ENCODE measurements at places on chromosomes 7 and 10.

- DNase-seq = no peak
Observed at GRCh38 chr10:78712147-78712546, 356.6 kb upstream of the ZMIZ1 start.

DNA sequence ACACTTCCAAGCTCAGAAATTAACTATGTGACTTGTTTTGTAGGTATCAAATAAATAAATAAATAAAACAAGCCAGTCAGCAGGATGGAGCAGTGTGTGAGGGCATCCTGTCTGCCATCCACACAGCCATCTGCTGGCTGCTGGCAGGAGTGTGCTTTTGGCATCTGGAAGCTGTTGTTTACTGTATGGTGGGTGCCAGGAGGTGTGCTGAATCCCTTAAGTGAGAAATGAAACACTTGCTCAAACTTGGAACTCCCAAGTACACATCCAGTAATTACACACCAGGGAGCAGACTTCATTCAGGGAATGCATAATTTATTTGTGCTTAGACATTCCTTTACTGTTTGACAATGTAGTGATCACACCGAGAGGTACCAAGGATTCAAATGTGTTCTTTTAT, 16.9 kb upstream of the TAX1BP1 start:
- no peak for DNase-seq

DNA sequence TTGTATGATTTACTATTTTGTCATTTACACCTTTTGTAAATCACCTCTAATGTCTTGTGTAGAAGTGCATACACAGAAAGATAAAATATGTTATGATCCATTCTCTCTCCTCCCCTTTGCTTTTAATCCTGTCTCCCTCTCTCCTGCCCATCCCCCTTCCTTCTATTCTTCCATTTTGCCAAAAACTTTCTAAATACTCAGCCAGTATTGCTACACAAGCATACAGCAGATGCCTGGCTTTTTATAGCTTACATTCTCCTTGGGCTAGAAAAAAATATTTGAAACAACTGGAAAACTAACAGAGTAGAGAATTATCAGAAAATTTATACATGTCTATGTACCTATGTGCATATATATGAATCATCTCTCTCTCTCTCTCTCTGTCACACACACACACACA, 308.7 kb upstream of the BMPER start:
- DNase-seq = no peak

DNA sequence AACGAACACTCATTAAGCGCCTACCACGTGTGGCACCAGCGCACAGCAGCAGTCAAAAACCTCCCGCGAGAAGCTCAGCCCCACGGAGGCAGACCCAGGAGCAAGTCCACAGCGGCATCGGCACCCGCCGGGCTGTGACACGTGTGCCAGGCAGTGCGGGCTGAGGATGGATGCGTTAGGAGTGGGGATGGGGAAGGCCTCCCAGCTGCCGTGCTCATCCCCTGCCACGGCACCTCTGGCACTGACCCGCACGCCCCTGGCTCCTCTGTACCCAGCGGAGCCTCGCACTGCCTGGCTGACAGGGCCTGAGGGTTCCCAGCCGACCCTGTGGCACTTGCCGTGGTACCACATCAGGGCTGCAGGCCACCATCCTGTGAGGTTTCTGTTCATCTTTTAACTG, 16.8 kb downstream of the CFAP46 start:
- DNase-seq = no peak

DNA sequence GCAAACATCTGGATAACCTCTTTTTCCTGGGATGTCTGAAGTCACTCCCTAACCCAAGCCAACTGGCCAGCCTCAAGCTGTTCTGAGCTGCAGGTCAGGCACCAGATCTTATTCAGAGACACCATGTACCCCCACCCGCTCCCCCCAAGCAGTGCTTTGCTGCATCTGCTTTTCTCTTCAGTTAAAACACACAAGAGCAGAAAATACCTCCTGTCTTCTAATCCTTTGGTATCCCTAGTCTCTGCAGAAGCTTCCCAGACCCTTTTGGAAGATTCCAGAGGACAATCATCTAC, 3.0 kb downstream of the ZNF488 start:
- DNase-seq = no peak

DNA sequence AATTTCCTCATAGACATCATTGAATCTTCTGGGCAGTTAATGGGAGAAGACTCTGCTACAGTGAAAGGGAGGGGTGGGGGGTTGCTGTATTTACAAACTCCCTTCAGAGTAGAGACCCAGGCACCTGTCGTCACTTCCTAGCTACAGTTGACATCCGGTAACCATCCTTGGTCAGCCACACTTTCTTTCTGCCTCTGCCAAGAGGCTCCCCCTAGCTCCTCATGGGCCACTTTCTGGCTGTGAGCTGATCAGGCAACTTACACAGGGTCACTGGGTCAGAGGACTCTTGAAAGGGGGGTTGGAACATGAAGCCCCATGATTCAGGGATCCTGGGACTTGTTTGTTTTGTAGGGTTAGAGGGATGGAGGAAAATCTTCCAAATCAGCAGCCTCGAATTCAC, 1.2 kb downstream of the TECPR1 start:
- DNase-seq = peak; percentile 25

- DNase-seq = no peak
Observed at GRCh38 chr7:149664666-149665065, 108.7 kb downstream of the ZNF467 start.

DNA sequence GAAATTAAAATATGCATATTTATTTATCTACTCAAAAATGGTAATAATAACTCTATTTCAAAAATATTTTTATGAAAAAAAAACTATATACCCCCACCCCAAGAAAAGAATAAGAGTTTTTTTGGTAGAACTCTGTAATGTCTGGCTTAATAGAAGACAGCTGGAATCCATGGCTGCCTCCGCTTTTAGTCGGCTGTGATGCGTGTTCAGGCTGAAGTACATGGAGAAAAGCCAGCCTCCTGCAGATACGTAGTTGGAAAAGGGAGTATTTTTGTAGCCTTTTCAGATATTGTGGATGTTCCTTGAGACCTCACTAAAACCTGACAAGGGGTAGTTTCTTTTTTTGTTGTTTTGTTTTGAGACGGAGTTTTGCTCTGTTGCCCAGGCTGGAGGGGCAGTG, 10.0 kb downstream of the FOXK1 start:
- no peak for DNase-seq

GRCh38 chr10:61169294-61169693, 225.3 kb upstream of the RHOBTB1 start:
- DNase-seq = no peak

DNA sequence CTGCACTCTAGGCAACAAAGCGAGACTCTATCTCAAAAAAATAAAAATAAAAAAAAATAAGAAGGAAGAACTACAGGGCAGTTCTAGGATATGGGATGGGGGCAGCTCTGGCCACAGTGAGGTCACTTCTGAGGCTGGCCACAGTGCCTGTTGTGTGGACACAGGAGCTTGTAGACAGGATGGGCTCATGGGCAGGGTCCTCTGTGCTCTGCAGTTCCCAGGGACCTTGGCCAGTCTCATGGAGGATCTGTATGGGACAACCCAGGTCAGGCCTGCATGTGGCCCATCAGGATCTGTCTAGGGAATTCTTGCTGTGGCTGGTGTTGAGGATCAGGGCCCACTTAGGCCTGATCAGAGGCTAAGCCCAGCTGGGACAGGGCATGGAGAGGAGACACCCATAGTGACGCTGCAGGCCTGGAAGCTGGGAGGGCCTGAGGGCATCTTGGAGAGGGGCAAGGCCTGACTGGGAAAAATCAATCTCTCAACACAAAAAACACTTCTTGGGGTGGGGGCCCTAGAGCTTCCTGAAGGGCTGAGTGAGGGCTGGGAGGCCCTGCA, 19.4 kb upstream of the PAX2 start:
- no peak for DNase-seq

GRCh38 chr10:124763267-124763666, 19.1 kb upstream of the FAM53B start:
- DNase-seq = no peak

GRCh38 chr10:132143162-132143561, 43.6 kb upstream of the DPYSL4 start:
- DNase-seq = no peak

DNA sequence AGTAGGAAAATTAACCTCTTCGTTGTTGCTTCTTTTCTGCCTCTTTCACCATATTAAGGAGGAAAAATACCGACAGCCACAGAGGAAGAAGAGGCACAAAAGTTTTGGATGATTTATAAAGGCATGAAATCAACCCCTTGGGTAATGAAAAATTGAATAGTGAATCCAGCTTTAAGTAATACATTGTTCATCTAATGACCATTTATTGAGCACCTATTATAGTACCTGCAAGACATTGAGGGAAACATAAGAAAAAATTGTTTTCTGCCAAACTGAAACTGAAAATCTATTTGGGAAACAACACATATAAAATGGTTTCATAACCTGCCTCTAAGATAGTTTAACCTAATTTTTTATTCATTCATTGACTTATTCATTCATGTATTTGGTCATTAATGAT, 8.2 kb downstream of the ECHDC3 start:
- DNase-seq = no peak

- DNase-seq = no peak
Observed at GRCh38 chr7:105644937-105645336, 63.6 kb upstream of the EFCAB10 start.

- no peak for DNase-seq
Observed at GRCh38 chr7:157235357-157236333, 96.9 kb downstream of the UBE3C start.

DNA sequence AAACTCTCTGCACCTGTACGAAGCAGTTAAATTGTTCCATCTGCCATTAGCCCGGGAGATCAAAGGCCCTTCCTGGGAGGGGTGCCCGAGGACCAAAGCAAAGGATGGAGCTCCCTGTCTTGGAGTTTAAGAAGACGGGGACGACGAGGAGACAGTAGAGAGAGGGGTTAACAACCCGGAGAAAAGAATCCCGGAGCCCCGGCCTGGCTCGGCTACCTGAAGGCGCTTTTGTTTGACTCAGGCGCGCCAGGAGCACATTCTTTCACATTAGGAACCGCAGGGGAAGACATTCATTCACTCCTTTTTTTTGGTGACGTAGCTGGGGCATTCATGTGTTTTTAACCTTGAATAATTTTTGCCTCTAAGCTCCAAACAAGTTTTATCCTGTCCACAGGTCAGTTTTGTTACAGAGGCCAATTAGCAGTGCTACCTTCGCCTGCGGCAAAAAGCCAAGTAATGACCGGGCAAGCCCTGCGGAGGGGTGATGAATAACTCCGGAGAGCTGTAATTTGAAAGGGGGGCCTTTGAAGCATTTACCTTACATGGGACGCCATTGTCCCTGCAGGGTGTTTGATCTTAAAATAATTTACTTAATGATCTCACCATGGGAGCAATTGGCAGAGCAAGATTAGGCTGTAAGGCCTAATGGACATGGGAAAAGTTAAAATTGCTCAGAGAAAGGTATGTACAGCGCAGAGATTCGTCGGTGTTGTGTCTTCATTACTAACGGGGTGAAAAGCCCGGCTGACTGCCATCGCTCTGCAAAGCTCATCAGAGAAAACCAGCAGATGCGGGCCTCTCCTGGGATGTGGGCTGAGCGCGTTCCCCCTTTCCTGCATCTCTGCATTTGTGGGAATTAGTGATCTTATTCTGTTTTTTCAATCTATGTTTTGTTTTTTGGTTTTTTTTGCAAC, 258.0 kb upstream of the SP4 start:
- no peak for DNase-seq

GRCh38 chr7:141462958-141463357, 88.3 kb upstream of the AGK start:
- DNase-seq = no peak

DNA sequence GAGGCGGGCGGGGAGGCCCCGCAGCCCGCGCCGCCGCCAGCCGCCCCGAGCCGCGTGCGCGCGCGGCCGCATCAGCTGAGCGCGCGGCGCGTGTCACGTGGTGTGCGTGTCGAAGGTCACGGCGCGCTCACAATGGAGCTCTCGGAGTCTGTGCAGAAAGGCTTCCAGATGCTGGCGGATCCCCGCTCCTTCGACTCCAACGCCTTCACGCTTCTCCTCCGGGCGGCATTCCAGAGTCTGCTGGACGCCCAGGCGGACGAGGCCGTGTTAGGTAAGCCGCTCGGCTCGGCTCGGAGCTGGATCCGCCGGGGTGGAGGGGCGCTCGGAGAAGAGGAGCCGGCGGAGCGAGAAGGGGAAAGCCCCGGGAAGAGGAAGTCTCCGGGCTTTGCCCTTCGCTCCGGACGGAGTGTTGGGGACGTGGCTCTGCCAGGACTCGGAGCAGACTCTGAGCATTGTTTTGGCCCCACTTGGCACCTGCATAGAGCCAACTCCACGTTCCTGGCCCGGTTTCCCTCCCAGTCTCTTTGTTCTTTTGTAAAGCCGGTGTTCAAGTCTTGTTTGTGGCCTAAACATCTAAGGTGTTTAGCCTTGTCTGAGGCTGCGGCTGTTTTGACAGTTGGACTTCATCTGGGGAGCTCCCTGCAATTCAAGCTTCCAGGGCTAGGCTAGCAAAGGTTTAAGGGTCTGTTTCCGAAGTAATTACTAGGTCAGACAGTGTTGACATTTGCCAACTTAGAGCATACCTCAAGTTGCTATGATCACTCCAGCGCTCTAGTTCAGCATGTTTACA, at the start of gene COMMD3:
TSS of gene COMMD3 (plus strand) at position 103 of the 790 bp plus-strand sequence. CDS start at position 133, 30 bp downstream.
- peak; percentile 73 for DNase-seq

DNA sequence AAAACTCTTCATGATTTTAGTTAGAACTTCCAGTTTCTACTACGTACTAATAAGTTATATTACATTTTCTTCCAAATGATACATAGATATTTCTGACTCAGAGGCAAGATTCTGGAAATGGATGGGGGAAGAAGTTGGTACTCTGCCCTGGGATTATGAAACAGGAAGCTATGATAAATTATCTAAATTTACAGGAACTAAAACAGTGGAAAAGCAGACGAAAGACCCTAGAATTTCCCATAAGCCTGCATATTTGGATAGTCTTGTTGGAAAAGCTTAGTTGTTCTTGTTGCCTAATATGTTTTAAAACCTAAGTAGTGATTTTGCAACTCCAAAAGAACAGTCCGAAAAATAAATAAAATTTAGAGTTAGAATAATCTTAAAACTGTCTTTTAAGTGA, 21.8 kb downstream of the CFAP69 start:
- DNase-seq = no peak
